Stimulated activated CD4-positive, alpha-beta T cell treated with anti-CD3 and anti-CD28 coated beads, Interleukin-2, amount 100 ng/mL, for 24 hours (primary cell): ENCODE measurements at places on chromosomes 6 and 20.

- DNase-seq, result no peak
Measured at GRCh38 chr20:10562899-10563298, 110.9 kb downstream of the JAG1 start.

GRCh38 chr6:52640170-52640569, 30.7 kb upstream of the TMEM14A start:
- no peak for DNase-seq

DNA sequence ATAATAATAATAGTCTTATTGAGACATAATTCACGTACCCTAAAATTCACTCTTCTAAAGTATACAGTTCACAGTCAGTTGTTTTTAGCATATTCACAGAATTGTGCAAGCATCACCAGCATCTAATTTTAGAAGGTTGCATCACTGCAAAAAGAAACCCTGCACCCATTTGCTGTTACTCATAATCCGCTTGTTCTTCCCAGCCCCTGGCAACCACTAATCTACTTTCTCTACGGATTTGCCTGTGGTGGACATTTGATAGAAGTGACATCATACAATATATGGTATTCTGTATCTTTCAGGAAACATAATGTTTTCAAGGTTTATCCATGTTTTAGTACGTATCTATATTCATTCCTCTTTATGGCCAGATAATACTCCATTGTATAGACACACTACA, 41.5 kb upstream of the FAM184A start:
- no peak for DNase-seq

- no peak for DNase-seq
Measured at GRCh38 chr6:43246301-43247113, 3.2 kb downstream of the TTBK1 start.

DNA sequence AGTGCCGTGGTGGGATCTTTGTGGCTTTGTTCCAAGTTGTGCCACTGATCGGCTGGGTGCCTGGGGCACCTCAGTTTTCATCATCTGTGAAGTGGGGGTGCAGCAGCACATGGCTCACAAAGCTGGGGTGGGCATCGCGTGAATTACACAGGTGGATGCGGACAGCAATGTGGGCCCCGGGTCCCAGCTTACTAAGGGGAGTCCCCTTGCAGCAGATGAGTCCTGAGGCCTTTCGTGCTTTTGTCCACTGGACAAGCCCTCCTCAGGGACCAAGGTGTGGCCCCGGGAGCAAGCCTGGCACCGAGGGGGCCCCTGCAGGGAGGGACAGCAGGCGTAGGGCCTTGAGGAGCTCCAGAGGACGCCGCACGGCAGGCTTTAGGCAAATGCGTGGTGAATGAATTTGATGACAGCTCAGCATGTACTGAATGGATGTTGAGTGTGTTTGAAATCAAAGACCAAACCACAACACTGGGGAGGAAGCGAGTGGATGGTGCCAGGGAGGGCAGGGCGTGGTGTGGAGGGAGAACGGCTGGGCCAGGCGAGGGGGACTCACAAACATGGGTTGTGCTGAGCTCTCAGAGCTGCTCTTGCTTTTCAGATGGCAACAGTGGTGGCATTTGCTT, 53.2 kb downstream of the IRF4 start:
- peak; percentile 51 for DNase-seq

DNA sequence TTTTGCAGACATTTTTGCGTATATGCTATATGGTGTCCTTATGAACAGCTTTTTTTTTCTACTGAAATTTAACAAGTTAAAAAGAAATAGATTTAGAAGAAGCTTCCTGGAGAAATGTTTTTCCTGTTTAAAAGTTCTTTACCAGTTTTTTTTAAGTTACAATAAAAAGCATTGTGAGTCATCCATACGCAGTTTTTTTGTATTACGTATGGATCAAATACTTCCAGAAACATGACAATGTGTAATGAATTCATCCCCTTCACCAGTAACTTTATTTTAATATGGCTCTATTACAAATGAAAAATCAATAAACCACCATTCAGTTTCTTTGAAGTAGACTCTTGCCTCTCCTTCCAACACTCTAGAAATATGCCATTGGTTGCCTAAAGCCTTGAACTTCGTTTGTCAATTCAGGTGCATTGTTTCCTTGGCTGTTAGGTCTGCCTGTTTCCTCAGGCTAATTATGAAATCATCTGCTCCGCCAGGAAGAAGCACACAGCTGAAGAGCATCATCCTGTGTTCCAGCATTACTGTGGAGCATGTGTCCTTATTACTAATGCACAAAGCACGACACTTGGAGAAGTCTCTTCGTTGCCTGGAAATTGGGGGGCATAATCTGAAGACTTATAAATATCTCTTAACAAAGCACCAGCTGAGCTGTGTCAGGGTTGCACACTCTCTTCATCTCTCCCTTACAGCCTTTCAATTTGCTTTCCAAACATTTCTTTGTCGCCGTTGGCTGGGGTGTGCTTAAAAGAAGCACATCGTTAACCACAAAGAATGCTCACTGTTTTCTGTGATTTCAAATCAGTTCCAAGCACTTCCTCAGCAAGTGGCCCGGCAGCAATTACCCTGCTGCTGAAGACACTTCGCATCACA, 9.6 kb downstream of the MOXD1 start:
- DNase-seq, result no peak

DNA sequence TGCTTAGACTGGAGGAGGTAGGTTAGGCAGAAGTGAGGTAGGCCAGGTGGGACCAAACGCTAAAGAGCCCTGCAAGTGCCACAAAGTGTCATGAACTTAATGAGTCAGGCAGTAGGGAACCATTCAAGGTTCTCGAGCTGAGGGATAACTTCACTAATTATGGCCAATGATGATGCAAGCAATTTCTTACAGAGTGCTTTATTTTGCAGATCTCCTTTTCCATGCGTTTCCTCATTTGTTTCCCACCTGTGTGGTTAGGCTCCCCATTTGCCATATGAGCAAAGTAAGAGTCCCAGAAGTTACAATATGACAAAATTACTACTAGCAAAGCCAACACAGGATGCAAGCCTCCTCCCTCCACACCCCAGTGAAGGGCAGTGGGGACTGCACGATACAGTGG, 36.5 kb upstream of the PSMF1 start:
- DNase-seq, result no peak

GRCh38 chr6:65531533-65531932, 175.5 kb downstream of the EYS start:
- DNase-seq, result no peak

- no peak for DNase-seq
Measured at GRCh38 chr6:134724771-134725340, 225.0 kb downstream of the ALDH8A1 start.

GRCh38 chr6:35264550-35265274, 5.2 kb downstream of the ZNF76 start:
- DNase-seq, result no peak

DNA sequence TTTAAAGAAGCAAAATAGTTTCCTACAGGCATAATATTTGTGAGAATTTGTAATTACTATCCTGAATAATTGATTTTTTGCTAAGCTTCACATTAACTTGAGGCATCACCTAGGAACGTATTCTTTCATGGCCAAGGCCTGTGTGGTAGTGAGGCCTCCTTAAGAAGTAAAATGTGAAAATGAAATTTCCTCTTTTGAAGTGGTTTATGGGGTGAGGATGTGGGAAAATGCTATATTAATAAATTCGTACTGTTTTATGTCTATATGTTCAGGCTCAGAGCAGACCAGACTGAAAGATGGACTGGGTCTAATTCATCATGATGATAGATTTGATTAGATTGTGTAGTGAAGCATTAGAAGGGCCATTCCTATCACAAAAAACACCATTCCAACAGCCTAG, 33.1 kb downstream of the MYLIP start:
- no peak for DNase-seq

GRCh38 chr20:49993301-49993751, 10.5 kb downstream of the SNAI1 start:
- DNase-seq, result no peak

DNA sequence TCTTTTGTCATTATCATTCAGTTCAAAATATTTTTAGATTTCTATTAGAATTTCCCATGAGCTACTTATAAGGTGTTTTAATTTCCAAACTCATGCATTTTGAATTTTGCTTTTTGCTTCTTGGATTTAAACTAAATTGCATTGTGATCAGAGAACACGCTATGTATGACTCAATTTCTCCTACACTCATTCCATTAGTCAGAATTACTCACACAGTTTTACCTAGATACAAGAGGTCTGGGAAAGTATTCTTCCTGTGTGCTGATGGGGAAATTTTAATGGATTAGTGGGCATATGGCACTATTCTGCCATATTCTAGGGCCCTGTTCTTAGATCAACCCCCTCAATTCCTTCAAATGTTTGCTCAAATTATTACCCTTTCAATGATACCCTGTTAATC, 49.9 kb upstream of the BMP5 start:
- DNase-seq, result no peak

DNA sequence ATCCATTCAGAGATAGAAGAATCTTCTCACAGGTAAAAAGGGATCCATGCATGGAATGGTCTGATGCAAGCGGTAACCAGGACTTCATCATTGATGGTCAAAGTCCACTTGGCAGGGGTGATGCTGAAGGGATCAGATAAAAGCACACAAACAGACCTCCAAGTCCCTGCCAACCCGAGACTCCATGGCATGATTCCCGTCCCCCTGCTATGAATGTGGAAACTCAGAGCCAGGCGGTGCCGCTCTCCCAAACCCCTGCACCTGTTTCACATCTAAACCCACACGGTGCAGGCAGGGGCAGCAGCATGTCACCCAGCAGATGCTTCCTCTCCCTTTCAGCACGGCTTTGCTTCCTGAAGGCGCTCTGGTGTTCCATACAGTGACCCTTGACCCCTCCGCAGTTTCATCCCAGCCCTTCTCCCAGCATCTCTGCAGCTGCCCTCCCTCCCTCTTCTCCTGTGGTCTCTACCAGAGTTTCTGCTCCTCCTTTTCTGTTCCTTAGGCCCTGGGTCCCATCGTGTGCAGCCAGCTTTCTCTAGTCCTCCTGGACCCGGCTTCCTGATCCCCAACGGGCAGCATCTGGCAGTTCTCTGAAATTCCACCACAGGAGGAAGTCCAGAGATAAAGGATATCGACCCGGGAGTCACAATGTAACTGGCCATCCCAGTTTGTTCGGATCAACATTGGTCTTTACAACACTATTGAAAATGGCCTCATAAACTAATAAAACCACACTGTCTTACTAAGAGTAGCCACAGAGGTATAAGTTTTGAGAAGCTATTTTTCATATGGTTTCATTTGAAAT, 235.0 kb downstream of the TTLL2 start:
- DNase-seq, result no peak

- no peak for DNase-seq
Measured at GRCh38 chr20:46030284-46031013, 1.4 kb downstream of the SLC12A5 start.

- DNase-seq, result no peak
Measured at GRCh38 chr6:126618639-126619343, 278.9 kb downstream of the CENPW start.

- peak; percentile 19 for DNase-seq
Measured at GRCh38 chr6:137495703-137496336, 1.6 kb upstream of the OLIG3 start.

DNA sequence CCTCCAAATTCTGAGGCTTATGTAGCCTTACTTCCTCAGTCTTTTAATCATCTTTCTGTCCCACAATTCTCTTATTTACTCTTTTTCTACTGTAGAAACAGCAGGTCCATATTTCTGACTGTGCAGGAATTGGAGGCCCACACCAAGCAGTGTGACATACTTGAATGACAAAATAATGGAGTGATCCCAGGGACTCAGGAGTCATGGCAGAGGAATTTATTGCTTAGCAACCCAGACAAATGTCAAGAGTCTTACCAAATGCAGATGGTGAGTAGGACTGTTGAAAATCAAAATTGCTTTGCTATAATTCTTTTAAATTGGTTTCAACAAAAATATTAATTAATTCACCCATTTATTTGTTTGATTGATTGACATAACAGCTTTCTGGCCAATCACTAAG, 59.9 kb downstream of the HTR1B start:
- DNase-seq, result no peak

GRCh38 chr6:119610265-119610664, 260.7 kb upstream of the MAN1A1 start:
- DNase-seq, result no peak

DNA sequence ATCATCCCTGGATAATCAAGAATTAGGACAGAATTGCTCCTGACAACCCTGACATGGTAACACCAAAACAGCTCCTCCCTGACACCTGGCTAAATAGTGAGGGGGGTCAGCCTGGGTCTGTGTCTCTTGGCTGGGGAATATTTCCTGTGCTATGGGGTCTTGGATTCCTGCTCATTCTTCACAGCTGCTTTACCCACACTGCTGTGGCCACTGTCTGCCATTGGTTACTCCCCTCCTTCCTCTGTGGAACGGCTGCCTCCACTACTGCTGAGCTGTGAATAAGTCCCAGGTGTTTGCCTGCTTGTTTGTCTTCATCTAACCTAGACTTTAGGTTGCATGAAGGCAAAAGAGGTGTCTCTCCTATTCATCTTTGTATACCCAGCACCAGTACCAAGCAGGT, 33.9 kb upstream of the TXLNB start:
- DNase-seq, result no peak

DNA sequence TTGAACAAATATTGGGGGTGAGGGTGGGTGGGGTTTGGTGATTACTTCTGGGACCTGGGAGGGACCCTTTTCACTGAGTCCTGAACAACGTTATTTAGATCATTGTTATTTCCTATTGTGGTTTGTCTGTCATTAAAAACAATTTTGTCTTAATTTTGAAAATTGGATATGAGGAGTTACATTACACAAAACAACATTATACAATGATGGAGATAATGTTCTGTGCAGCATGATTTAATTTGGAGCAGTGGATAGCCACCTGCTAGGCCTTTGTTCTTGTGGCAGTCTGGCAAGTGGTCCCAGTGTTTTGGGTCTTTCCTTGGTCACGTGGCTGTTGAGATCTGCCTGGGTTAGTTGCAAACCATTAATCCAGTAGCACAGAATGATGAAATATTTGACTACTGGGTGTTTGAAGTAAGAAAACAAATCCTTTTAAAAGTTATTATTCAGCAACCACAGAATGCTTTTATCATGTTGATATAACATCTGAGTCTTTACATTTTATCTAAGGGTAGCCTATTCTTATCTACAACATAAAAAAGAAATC, 172.8 kb downstream of the CDKAL1 start:
- no peak for DNase-seq

DNA sequence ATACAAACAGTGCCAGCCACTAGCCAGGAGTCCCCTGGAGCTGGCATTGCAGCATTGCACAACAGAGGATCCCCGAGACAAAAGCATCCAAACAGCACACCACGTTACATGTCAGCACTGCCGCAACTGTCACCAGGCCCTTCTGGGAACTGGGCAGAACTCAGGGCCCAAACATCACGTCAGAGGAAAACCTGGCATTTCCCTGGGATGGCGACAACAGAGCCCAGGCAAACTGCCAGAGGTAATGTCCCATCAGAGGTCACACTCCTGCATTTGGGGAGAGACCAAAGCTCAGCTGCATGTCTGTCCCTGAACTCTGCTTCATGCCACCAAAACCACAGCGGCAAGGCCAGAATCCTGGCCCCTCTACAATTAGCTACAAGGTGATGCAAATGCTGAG, 36.3 kb downstream of the PPP1R3G start:
- DNase-seq, result no peak

DNA sequence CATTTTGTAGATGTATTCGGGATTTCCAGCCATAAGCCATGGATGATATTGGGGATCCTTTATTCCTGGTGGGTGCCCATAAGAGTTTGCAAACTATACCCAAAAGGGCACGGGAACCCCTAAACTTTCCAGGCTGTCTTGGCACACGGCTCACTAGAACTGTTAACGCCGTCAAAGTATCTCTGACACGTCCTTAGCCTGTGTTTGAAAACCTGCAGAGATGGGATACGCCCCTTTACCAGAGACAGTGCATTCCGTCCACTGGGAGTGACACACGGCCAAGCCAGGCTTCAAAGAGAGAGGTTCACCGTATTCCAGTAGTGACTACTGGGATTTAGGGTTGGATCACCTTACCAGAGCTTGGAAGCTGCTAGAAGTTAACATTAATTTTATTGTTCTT, 95.0 kb downstream of the THBS2 start:
- no peak for DNase-seq
